DMS79 (cell line): ENCODE measurements at places on chromosomes 11 and 22.

DNA sequence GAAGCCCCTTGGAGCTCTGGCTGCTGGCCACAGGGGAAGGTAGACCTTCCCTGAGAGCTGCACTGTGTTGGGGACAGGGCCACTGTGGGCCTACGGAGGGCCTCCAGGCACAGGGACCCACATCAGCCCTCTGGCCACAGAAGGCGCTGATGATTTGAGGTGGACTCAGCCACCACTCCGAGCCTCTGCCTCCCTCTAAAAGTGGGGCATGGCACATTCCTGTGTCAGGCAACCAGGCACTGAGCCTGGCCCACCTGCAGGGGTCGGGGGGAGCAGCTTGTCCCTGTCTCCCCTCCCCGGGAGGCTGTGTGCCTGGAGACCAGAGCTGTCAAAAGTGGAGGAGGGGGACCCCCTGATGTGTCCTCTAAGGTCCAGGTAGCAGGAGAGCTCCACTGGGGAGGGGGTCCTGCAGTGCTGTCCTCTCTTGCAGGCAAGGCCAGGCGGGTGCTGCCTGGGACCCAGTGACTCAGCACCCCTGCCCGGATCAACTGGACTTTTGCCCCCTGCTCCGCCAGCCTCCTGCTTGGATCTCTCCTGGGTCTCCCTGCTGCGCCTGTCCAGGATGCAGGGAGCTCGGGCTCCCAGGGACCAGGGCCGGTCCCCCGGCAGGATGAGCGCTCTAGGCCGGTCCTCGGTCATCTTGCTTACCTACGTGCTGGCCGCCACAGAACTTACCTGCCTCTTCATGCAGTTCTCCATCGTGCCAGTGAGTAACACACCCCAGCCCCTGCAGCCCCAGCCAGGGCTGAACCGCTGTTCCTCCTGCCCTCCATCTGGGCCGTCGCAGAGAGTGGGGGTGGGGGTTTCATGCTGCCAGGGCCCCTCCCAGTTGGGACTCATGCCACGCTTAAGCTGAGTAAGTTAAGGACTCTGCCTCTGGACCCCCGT, 17.5 kb upstream of the CDKN1C start:
- DNase-seq, result no peak

GRCh38 chr11:22076271-22076930, 116.5 kb upstream of the ANO5 start:
- no peak for DNase-seq

DNA sequence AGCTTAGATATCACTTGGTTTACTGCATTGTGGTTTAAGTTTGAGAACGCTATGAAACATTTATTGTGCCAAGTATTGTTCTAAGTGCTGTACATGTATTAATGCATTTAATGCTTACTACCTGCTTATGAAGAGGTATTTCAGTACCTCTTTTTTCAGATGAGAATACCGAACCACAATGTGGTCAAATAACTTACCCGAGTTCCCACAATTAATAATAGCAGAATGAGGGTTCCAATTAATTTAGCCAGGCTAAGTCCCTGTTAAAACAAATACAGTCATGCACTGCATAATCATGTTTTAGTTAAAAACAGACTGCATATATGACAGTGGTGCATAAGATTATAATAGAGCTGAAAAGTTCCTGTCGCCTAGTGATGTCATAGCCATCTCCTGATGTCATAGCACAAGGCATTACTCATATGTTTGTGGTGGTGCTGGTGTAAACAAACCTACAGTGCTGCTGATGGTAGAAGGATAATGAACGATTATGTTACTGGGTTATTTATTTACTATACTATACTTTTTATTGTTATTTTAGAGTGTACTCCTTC, 4.3 kb downstream of the ZC3H12C start:
- peak; percentile 8 for DNase-seq

GRCh38 chr11:119754199-119754598, 25.2 kb upstream of the NECTIN1 start:
- no peak for DNase-seq

GRCh38 chr11:57781529-57781943, 19.9 kb downstream of the CTNND1 start:
- DNase-seq, result no peak

DNA sequence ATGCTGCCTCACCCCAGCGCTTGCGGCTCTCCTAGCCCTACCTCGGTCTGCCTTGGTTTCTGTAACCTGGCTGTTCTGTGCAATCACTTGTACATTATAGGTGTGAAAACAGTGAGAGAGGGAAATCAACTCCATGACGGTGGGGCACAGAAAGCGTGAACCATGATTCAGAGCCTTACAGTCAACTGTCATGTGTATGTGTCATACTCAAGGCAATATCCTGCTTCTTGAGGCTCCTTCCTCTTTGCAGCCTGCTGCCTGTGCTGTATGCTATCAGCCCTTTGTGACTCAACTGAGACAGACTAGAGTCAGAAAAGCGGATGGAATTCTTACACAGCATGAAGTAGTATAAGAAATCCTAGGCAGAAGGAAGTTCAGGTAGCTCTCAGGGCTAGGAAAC, 2.1 kb downstream of the NRIP3 start:
- DNase-seq, result no peak

DNA sequence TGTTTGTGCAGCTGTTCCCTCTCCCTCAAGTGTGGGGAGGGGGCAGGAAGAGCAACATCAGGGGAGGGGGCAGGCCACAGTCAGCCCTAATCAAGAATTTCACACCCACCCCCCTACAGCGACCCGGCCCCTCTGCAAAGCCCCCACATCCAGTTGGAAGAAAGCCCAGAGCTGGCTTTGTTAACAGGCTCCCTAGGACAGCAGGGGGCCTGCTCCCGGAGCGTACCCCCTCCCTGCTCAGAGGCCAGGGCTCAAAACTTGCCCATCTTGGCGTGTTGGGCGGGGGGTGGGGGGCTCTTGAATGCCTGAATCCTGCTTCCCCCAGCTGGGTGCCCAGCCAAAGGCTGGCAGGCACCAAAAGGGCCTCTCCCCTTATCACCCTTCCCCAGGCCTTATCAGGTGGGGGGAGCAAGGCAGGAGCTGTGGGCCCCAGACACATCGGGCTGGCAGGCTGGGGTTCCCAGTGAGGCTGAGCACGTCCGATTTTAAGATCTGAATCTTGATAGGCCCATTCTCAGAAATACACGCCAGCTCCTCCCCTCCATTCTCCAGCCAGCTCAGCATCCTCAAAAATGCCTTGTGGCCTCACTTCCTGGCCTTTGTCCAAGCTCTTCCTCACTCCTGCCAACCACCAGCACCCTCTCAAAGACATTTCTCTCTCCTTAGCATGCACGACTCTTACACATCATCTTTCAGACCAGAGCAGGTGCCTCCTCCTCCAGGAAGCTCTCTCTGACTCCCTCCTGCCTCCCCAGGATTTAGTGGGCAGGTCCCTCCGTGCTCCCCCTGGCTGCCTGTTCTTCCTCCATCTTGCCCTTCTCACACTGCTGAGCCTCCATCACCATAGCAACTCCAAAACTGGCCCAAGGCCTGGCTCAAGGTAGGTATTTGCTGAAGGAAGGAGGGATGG, 384.8 kb downstream of the MN1 start:
- DNase-seq, result peak; percentile 1

- no peak for DNase-seq
Measured at GRCh38 chr11:57214494-57214893, 22.6 kb downstream of the APLNR start.

- DNase-seq, result no peak
Measured at GRCh38 chr11:43832536-43832935, 48.1 kb upstream of the ALKBH3 start.

- DNase-seq, result no peak
Measured at GRCh38 chr22:37726241-37726887, 29.5 kb downstream of the TRIOBP start.

DNA sequence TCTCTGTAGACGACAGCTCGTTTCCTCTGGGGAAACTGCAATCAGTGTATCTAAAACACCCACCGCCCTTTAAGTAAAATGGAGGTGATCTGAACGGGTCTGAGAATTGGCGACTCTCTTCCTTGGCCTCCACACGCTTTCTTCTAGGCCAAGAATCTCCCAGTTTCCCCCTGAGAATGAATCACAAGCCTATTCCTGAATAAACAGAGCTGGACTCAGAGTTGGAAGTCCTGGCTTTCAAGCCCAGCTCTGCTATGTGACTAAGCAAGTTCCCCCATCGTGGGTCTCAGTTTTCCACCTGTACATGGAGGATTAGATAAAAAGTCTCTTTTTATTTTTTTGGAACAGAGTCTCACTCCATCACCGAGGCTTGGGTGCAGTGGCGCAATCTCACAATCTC, 200.4 kb downstream of the MN1 start:
- DNase-seq, result no peak

GRCh38 chr22:37906364-37907008, 389 bp downstream of the MICALL1 start:
- DNase-seq, result no peak

- DNase-seq, result no peak
Measured at GRCh38 chr11:86152006-86152862, 83.3 kb upstream of the PICALM start.

DNA sequence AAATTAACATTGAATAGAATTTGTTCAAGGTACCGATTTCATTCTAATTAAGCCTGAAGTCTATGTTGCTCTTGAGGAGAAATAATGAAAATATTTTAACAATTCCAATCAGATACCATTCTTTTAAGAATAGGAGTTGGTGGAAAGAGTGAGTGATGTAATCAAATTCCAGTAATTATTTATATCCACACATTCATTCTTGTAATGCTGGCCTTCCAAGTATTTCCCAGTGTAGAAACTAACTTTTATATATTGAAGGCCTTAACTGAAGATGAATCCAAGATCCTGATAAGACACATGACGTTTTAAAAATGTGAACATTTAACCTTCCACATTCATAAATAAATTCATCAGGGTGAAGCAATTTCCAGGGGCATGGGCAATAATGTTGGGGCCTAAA, 36.6 kb upstream of the PAX6 start:
- no peak for DNase-seq

DNA sequence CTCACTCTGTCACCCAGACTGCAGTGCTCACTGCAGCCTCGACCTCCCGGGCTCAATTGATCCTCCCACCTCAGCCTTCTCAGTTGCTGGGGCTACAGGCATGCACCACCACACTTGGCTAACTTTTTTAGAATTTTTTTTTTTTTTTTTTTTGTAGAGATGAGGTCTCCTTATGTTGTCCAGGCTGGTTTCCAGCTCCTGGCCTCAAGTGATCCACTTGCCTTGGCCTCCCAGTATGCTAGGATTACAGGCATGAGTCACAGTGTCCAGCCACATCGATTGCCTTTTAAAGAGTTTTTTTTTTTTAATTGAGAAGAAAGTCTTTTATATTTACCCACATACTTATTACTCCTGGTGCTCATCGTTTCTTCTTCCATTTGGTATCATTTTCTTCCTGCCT, 30.0 kb downstream of the PARVG start:
- DNase-seq, result no peak

DNA sequence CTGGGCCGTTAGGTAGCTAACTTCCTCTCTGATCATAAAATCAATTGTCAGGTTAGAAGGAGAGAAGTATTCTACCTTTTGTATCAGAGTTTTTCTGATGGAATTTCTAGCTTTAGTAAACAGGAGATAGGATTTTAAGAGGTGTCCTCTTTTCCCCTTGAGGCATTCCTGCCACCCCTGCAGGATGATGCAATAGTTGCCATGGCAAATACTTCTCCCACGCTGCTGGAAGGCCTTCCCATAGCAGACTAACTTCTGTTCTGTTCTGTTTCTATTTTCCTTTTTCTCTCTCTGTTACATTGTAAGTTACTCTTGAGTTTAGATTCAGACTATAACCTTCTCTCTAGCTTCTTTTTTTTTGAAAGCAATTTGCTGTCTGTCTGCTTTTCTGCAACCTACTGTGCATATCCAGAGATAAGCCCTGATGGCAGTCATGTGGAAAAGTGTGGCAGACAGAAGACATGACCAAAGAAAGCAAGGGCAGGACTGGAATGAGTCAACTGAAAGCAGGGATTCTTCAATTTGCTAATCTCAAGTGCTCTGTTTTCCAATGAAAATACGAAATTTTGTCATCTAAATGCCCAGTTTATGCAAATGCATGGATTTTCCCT, 679.1 kb downstream of the DLG2 start:
- no peak for DNase-seq

- DNase-seq, result no peak
Measured at GRCh38 chr22:24437741-24438328, 10.4 kb downstream of the ADORA2A start.
